ENCODE measurements at places on chromosomes 5 and 9.

GRCh38 chr5:43113546-43113945 is 7.2 kb upstream of the ZNF131 start:
- DNase-seq: no peak

- DNase-seq: no peak
These were observed 318.8 kb downstream of the PIK3R1 start for GRCh38 chr5:68534131-68534940.

DNA sequence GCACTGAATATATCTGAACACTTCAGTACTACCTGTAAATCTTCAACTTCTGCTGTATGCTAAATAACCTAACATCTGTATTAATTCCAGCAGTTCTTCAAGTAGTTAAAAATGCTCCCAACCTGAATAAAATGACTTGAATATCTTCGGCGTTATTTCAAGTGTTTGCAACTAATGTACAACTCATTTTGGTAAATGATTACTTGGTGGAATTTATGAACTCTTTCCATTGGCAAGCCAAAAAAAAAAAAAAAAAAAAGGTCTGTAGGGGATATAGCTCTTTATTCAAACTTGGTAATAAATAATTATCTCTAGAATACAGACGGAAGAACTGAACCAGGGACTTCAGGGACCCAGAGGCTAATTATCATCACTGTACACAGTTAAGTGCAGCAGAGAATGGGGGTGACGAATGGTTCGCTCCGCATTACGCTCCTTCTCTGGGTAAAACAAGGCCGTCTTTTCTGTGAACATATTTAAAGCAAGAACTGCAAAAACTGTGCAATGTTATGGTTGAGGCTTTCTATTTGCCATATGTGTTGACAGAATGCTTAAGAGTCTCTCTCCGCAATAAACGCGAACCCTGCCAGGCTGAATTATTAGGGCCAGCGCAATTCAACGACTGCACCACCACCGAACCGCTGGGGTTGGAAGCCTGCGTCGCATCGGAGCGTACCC is 1.9 kb upstream of the ERBIN start:
- no peak for DNase-seq

DNA sequence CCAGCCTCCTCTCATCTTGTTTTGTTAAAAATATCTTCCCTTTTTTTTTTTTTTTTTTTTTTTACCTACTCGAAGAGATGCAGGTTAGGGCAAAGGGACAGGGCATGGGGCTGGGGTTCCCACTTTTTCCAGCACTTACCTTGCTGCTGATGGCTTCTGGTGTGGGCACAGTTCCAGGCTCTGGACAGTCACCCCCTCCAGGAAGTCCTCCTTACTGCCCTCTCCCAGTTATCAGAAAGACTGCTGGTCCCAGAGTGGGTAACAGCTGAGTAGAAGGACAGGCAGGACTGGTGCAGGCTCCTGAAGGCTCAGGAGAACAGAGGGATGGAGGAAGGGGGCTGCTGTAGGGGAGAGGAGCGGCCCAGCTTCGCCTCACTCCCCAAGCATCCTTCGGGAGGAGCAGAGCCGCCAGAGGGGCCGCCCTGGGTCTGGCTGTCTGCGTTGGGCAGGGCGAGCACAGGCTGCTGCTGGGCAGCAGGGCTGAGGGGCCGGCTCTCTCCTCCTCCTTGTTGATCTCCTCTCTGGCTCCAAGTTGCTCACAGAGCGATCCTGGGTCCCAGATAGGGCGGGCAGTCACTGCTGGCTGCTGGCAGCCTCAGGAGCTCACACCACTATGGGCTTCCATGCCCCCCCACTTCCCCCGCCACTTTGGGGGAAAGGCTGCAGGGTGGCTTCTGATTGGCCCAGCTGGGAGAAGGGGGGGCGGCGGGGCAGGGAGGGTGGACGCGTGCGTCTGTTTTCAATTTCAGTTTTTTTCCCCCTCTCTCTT is at the start of gene PDGFRB:
Gene PDGFRB, minus strand, starts transcription at position 588 of the 769 bp plus-strand sequence. CDS start 18,798 bp downstream, outside the sequence.
- DNase-seq: peak; percentile 63

- DNase-seq: no peak
These were observed 78.7 kb downstream of the SLC25A46 start for GRCh38 chr5:110817459-110817858.

GRCh38 chr5:38576442-38576841 is 20.0 kb upstream of the LIFR start:
- DNase-seq: no peak

GRCh38 chr9:3398232-3398648 is 127.6 kb downstream of the RFX3 start:
- DNase-seq: no peak

DNA sequence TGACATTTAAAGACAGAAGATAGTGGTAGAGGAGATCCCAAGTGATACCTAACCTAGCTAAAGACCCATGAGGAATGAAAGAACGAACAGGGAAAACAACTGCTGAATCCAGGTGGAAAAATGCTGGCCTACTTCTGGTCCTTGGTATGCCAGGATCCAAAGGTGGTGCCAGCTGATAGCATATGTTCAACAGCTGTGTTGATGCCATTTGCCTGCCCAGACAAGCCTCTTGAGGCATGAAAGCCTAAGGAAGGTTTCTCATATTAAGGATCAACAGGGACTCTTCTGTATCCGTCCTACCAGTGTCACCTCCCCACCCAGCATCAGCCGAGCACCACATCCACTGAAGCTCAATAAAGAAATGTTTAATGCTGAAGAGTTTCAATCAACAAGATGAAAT is 225.7 kb upstream of the DMRT1 start:
- no peak for DNase-seq

DNA sequence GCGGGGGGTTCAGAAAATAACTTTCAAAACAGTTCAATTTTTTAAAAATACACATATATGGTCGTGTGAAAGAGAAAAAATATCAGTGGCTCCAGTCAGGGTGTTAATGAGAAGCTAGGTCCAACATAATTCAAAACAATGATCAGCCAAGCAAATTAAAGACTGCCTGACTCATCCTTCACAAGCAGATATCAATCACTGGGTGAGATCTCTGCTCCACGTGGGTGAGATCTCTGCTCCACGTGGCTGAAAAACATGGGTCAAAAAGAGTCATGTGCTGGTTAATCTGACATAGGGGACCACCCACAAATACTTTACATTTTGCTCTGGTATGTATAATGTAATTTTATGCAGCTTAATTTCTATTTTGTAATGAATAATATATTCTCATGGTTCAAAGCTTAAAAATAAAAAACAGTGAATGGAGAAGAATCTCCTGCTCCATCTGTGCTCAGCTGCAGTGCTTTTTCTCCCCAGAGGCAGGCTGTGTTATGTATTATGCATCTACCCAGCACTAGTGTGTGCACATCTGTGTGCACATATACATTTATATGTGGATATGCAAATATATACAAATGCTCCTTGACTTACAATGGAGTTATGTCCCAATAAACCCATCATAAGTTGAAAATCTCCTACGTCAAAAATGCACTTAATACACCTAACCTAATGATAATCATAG is 93.1 kb upstream of the S1PR3 start:
- no peak for DNase-seq

All from NCI-H82 (cell line).